Hematopoietic multipotent progenitor cell treated with erythropoietin and hydrocortisone succinate and interleukin-3 and kit ligand, for 15 days (in vitro differentiated cells): ENCODE measurements at places on chromosomes 12 and 14.
A peak's percentile ranks its signal among the peaks of the same experiment; 100 is the strongest.

DNA sequence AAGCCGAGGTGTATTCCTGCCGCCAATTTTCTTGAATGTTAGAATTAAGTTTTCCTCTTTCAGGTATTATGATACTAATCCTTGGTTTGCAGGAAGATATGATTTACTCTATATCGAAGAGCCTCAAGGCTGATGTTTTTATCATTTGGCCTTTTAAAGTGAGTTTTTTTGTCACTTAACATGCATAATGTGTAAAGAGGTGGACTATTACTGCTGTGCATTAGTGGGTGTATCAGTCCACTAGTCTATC lies 11.1 kb upstream of the TMPO start:
- no peak for DNase-seq

DNA sequence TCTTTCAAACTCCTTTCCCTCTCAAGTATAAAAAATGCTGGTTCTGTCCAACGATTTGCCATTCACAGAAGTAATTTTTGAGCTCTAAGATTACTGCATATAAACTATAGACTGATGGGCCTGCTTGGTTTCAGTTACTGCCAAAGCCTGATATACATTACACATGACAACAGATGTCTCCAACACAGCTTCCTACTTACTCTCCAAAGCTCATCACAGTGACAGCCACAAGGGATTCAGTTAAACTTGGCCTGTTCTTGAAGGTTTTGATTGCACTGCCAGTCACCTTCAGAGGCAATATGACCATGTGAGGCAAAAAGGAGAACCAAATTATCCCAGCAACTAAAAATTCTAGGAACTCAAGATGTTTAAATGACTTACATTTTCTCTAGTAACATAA lies 30.1 kb downstream of the STXBP6 start:
- DNase-seq: no peak

- no peak for DNase-seq
Measured at GRCh38 chr14:36658123-36659009, 3.3 kb upstream of the PAX9 start.

DNA sequence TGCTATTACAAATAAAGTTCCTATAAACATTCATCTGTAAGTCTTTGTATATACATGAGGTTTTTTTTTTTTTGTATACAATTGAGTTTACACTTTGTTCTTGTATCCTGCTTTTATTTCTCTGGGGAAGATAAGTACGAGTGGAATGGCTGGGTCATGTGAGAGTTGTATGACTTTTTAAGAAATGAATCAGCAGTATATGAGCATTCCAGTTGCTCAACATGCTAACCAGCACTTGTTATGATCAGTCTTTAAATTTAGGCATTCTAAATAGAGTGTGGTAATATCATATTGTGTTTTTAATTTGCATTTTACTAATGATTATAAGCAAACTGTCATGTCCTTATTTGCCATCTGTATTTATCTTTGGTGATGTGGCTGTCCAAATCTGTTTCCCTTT lies 44.7 kb upstream of the AMIGO2 start:
- no peak for DNase-seq

GRCh38 chr12:11553871-11554533 lies 95.5 kb upstream of the ETV6 start:
- DNase-seq: peak; percentile 21

- DNase-seq: no peak
Measured at GRCh38 chr12:132345561-132346200, 16.3 kb upstream of the GALNT9 start.
